ENCODE measurements at places on chromosomes 5 and 9. TPM values are rescaled to one million over a fixed set of nuclear protein-coding genes. Genes with fewer than 3 reads are reported as not detected.

Gene CDX1
- not detected for total RNA-seq

Gene PPP3R2
- not detected for total RNA-seq

Gene XRCC4
- 12.2 TPM for total RNA-seq

Gene KCNIP1
- total RNA-seq = not detected

Gene TAF11L5
- not detected for total RNA-seq

Gene KCNMB1
- total RNA-seq = not detected

Gene PRR7
- 3.0 TPM for total RNA-seq

Gene TMEM174
- not detected for total RNA-seq

Gene DMRT3
- total RNA-seq = not detected

Gene IL5
- total RNA-seq = not detected

Gene MCCC2
- 42.6 TPM for total RNA-seq

Gene RAI14
- 37.8 TPM for total RNA-seq

Gene OR1J2
- total RNA-seq = not detected

Gene HEMGN
- total RNA-seq = not detected

Gene NUTM2G
- total RNA-seq = not detected
